ENCODE measurements at places on chromosomes 6 and 20.

DNA sequence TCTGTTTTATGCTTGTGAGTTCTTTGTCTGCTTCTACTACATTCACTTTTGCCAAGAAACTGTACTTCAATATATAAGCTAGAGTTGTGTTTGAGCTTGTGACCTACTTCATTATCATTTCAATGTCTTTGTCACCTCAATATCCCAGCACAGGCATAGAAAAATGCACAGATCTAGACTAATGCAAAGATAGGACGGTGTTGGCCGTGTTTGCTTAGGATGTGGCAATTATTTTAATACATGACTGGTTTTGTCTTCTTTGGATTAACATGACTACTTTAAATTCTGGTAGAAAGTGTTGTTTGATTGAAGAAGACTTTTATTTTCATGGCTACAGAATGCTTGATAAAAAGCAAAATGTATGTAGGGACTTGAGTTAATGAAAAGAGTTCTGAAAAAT is 1075.0 kb upstream of the GJE1 start:
- no peak for DNase-seq

DNA sequence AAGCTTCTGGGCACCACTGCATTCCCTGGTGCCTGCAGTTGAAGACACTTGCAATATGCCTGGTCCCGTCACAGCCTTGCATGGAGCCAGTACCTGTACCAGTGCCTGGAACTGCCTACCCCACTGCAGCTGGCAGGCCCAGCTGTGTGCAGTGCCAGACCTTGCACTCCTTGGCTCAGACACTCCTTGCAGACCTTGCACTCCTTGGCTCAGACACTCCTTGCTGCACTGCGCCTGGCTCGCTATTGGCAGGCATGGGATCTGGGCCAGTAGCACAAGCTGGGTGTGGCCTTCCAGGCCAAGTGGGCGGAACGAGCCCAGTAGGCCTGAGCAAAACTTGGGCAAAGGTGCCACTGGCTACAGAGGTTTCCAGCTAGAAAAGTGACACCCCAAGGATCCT is 1189.1 kb downstream of the GRIK2 start:
- no peak for DNase-seq

- DNase-seq: no peak
These were observed 202.0 kb upstream of the RNF24 start for GRCh38 chr20:4217349-4217841.

DNA sequence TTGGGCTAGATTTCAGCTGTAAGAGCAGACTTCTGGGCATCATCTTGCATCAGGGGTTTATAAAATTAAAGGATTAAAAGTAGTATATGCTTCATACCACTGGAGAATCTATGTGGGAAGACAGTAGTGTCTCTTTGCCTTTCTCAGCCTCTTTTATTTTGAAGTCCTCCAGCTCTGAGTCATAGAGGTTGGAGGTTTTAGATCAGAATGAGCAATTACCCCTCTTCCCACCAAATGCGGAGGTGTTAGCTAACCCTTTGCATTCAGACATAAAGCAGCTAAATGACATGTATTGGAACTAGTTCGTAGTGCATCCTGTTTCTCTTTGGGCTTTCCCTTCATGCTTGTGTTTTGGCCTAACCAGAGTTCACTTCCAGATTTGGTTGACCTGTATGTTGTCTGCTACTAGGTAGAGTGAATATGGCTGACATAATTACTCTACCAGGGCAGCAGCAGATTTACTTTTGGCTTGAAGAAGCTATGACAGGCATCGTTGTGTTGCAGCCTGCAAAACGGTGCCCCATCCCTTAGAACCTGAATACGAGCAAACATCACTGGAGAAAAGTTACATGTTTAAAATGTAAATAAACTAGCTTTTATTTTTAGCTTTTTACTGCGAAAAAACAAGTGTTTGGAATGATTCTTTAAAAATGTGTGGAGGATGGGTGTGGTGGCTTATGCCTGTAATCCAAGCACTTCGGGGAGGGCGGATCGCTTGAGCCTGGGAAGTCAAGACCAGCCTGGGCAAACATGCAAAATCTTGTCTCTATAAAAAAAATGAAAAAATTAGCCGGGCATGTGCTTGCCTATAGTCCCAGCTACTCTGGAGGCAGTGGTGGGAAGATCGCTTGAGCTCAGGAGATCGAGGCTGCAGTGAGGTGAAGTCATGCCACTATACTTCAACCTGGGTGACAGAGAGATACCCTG is 82.2 kb downstream of the MYO6 start:
- DNase-seq: no peak

GRCh38 chr6:30615958-30616810 is 859 bp downstream of the PPP1R10 start:
- no peak for DNase-seq

DNA sequence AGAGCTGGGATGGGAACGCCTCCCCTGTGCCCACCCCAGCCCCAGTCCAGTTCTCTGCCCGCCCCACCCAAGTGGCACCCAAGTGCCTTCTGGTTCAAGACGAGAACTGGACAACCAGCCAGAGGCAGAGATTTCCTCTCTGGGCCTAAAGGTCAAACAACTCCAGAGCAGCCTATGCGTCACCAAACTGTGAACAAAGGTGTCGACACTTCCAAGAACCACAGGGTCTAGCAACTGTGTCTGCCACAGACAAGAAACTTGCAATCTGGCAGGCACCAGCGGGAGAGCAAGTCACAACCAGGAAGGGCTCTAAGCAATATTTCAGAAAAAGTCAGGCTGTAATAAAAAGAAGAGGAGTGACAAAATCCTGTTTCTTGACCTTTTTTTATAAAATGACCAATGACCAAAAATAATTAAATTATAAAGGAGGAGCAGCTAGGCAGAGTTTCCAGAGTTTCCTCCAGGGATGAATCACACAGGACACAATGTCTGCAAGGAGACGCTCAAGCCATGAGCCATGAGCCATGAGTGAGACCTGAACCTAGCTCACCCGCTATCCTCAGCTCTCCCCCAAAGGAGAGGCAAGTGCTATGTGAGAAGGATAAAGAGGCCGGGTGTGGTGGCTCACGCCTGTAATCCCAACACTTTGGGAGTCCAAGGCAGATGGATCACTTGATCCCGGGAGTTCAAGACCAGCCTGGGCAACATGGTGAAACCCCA is 11.1 kb downstream of the EDEM2 start:
- no peak for DNase-seq

DNA sequence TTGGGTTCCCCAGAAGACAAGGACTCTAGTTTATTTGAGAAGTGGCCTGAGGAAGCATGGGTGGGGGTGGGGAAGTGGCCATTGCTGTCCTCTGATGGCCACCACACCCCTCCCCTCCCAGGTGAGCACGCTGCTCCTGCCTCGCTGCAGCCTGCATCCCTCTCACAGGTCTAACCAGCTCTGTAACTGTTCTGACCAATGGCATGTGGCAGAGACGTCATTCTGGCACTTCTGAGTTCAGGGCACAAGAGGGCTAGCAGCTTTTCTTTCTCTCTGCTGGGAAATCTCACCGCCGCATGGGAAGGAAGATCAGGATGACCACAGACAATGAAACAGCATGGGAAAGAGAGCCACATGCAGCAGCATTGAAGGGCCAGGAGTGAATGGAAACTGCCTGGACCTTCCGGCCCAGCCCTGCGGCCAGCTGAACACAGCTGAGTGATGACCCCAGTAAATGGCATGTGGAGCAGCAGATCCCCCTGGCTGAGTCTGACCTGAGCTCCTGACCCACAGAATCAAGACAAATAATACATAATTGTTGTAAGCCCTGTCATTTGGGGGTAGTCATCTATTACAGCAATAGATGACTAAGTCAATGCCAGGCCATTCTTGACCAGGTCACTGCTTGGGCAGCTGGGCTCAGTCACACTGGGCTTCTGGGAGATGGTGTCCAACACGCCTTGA is 179.8 kb downstream of the LINC00237 start:
- DNase-seq: no peak

DNA sequence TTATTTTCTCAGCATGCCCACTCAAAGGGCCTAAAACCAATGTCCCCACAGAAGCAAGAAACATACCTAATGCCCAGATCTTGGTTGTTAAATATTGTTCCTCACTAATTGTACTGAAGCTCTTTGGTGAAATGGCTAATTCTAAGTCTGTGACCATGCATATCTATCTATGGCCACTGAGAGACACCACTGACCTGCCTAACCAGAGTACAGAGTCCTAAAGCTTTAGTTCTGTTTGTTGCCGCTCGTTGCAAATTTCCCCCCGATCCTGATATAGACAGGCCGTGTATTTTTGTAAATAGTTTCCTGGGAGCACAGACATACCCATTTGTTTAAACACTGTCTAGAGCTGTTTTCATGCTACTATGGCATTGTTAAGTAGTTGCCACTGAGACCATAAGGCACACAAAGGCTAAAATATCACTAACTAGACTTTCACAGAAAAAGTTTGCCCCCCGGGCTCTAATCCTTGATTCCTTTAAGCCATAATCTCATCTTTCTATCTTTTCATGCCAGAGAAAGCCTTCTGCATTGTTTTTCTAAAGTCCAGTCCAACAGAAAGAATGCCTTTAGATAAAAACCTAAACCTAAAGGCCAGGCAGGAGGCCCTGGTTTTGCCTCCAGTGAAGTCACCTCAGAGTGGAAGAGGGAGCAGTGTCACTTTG is 48.7 kb downstream of the DNAAF9 start:
- no peak for DNase-seq

DNA sequence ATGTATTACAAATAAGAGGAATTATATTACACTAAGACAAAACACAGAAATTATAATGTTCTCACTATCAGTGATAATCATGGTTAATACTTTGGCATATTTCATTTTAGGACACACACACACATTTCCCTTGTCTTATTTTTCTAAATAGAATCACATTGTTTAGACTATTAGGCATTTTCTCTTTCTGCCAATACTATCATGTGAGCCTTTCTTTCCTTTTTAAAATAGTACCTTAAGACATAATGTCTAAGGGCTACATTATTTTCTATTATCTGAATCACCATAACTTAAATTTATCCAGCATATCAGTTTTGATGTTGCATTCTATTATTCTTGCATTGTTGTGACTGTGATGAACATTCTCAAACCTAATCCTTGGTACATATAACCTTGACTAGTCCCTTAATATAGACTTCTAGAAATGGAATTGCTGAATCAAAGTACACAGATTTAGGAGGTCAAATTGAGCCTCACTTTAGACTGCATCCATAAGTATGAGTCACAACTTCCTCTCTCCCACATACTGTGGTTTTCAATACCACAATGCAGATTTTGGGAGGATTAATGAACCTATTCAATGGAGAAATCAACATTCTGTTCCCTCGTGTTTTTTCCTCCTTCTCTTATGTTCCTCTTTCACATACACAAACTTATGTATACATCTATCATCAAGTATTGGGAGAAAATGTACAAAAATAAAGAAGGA is 212.6 kb downstream of the MOXD1 start:
- no peak for DNase-seq

- no peak for DNase-seq
These were observed 16.0 kb downstream of the ECT2L start for GRCh38 chr6:138811866-138812265.

- DNase-seq: no peak
These were observed 27.3 kb upstream of the GABRR1 start for GRCh38 chr6:89244241-89244985.

DNA sequence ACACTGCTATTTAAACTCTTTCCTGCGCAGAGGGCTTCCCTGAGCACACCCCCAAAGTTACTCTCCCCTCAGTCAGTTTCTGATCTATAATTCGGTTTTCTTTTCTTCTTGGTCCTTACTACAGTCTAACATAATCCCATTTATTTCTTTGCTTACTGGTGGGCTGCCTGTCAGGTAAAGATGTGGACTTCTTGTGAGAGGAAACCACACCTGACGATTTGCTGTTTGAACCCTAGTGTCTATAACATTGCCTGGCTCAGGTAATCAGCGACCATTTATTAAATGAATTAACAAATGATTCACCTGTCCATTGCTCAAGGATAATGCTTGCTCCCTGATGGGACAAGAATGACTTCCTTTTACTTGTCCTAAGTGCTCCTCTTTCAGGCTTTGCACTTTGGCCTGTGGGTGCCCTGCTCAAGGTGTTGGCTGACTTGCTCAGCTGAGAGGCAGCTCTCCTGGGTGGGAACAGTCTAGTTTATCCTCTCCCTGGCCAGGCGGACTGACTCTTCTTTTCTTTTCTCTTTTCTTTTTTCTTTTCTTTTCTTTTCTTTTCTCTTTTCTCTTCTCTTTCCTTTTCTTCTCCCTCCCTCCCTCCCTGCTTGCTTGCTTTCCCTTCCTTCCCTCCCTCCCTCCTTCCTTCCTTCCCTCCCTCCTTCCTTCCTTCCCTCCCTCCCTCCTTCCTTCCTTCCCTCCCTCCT is 233.1 kb downstream of the BCAS1 start:
- no peak for DNase-seq

DNA sequence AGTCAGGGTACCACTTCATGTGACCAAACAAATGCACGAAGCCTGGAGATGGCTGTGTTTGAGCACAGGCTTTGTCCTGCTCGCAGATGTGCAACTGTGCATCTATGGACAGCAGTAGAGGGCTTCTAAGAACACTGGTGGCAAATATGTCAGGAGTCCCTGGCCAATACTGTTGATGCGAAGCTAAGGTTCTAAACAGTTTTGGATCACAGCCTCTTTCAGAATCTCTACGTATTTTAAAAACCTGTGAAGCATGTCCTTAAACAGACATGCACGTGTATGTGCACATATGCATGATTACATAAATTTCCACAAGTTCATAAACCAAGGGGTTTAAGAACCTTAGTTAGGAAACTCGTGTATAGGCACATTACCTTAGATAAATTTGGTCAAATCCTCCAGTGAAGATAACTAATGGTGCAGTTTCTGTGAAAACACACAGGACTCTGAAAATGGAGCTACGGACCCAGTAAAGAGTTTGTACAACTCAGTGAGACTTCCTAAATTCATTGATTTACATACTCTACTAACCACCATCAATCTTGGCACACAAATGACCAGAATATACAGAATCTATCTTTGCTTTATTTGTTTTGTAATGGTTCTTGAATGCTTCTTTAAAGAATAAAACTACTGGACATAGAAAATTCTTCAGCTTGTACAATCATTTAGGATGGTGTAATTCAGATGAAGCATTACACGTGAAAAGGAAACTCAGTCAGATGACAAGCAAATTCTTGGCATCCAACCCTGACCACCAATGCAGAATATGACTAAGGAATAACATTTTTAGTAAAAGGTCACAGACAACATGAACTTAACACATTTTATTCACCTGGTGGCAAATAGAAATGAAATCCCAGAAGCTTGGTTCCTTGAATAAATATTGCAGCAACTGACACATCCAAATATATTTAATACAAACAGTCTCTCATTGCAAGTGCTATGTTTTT is 27.4 kb downstream of the KCNQ5 start:
- no peak for DNase-seq

DNA sequence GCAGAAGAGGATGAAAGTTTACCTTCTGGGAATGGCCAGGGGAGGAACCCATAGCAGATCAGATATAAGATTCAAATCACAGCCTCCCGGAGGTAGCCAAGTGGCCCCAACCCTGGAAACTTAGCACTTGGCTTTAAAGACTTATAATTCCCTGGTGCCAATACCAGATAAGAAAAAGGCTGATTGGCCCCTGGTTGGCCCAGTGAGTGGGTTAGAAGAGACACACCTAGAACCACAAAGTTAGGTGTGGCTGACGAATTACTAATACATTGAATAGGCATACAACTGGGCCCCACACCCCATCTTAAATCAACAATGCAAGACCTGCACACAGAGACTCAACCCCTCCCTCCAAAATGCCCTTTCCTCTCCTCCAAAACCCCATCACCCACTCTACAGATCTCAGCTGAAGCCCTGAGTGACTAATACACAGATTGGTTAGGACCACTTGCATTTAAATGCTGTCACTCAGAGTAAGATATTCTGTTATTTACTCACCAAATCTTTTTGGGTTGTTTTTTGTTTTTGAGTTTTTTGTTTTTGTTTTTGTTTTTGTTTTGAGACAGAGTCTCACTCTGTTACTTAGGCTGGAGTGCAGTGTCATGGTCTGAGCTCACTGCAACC is 315.4 kb upstream of the JARID2 start:
- no peak for DNase-seq

- no peak for DNase-seq
These were observed 4.4 kb downstream of the RNF182 start for GRCh38 chr6:13929196-13929595.
